Renal cortical epithelial cell (primary cell): ENCODE measurements at places on chromosomes 1 and 21. TPM values are rescaled to one million over a fixed set of nuclear protein-coding genes. Genes with fewer than 3 reads are reported as not detected.

The CD1E gene
- total RNA-seq: not detected in 2 replicates

The KCNJ10 gene
- 0.15 TPM in 1 of 2 replicates, not detected in the other for total RNA-seq

The LCE1B gene
- total RNA-seq: not detected in 2 replicates

The OPRD1 gene
- total RNA-seq: not detected in 2 replicates

The RGS4 gene
- 1.0 and 3.3 TPM in 2 replicates for total RNA-seq

The FAM72B gene
- 0.30 and 0.52 TPM in 2 replicates for total RNA-seq

The CYP4Z1 gene
- not detected in 2 replicates for total RNA-seq

The GUCA2A gene
- total RNA-seq: not detected in 2 replicates

The ADAMTS4 gene
- under 0.01 and 0.35 TPM in 2 replicates for total RNA-seq

The UBL4B gene
- total RNA-seq: not detected in 2 replicates

The PRAMEF5 gene
- not detected in 2 replicates for total RNA-seq

The PM20D1 gene
- total RNA-seq: 0.05 and 0.35 TPM in 2 replicates

The EPHA2 gene
- total RNA-seq: 104 and 146 TPM in 2 replicates

The S100A3 gene
- 5.2 and 36.8 TPM in 2 replicates for total RNA-seq
